ENCODE measurements at places on chromosomes 7 and 10. TPM values are rescaled to one million over a fixed set of nuclear protein-coding genes. Genes with fewer than 3 reads are reported as not detected.

OR2A7 gene
- total RNA-seq, result not detected

EPHB4 gene
- total RNA-seq, result 48.1 TPM

LIPM gene
- total RNA-seq, result not detected

REPIN1 gene
- 81.4 TPM for total RNA-seq

PPP3CB gene
- total RNA-seq, result 9.9 TPM

MALRD1 gene
- total RNA-seq, result not detected

BRI3 gene
- total RNA-seq, result 188 TPM

PNLIPRP1 gene
- total RNA-seq, result not detected

MINDY4 gene
- 2.7 TPM for total RNA-seq

KLF14 gene
- not detected for total RNA-seq

CHRM2 gene
- total RNA-seq, result not detected

C10orf105 gene
- not detected for total RNA-seq

FEZF1 gene
- total RNA-seq, result not detected

PNLIPRP3 gene
- not detected for total RNA-seq

NUTM2A gene
- total RNA-seq, result 0.05 TPM

ANXA8 gene
- 29.5 TPM for total RNA-seq

Data from A549 treated with ZK216348 at 1 μM for 4 hours (cell line).